ENCODE measurements at places on chromosomes 7 and 10. TPM values are rescaled to one million over a fixed set of nuclear protein-coding genes. Genes with fewer than 3 reads are reported as not detected.

The INMT gene
- total RNA-seq: 44.8 TPM

The SAP25 gene
- 9.8 TPM for total RNA-seq

The ANKRD2 gene
- 3.6 TPM for total RNA-seq

The INSYN2A gene
- 0.28 TPM for total RNA-seq

The SLC26A4 gene
- total RNA-seq: 2.5 TPM

The COL13A1 gene
- 5.2 TPM for total RNA-seq

The COX15 gene
- 40.4 TPM for total RNA-seq

The PDE1C gene
- total RNA-seq: 5.5 TPM

The EIF5AL1 gene
- 0.54 TPM for total RNA-seq

The SNCG gene
- 41.3 TPM for total RNA-seq

The HSPA12A gene
- total RNA-seq: 33.5 TPM

Measured in kidney (tissue), 22 donors.